Activated naive CD4-positive, alpha-beta T cell treated with anti-CD3 and anti-CD28 coated beads, Interleukin-2, amount 10 ng/mL, durations not matched to agents 7 days and 5 days (primary cell): ENCODE measurements at places on chromosomes 5 and 9.

DNA sequence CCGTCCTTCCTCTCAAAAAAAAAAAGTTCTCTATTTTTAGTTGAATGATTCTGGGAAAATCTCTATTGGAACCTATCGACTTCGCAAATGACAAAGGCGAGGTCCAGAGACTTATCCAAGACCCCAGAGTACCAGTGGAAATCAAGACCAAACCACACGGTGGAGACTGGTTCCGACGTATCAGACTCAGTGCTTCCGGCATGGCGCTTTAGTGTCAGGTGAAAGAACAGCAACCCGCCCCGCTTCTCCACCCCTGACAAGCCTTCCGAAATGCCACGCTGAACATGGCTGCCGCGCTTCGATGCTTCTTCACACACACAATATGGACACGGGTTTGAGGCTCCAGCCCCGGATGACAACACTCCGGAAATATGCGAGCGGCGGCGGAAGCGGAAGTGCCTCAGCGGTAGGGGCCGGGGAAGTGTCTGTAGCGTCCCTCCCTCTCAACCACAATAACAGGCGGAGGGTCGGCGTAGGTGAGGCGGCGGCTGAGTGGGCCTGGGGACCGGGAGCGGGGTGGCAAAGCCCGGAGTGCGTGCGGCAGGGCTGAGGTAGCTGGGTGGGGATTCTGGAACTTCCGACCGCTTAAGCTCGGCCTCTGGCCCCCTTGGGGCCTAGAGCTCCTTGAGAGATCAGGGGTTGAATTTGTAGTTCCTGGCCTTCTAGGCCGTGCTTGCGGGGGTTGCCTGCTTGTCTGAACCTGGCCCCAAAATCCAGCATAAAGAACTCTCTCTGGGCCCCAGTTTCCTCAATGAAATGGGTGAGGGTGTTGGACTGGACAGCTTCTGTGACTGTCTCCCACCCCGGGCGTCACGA is at the start of gene FBXO38:
Gene FBXO38, plus strand, starts transcription at position 395 of the 816 bp plus-strand sequence. CDS start 10,819 bp downstream, outside the sequence.
- peak within 1 kb of the TSS; percentile 97 for H3K27ac ChIP-seq
- H3K27me3 ChIP-seq, result no peaks in the 10 kb centered on the region
- peak; percentile 99 for DNase-seq
- peaks cover 23% of the 10 kb centered on the region for H3K36me3 ChIP-seq

DNA sequence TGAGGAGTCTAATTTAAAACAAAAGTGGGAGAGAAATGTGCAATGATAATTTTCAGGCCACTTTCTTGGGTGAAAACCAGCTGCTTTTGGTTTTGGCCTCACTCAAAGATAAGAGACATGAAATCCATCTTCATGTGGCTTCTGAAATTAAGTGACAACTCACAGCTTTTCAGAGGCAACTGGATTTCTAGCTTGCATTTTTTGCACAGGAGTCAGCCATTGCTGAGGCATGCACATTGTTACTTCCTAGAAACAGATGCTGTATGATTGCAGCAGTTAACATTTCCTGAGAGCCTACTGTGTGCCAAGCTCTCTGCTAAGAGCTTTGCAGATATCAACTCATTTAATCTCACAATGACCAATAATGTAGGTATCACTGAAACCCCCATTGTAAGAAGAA is 562.6 kb downstream of the NR2F1-AS1 start:
- H3K36me3 ChIP-seq, result no peaks in the 10 kb centered on the region
- DNase-seq, result no peak
- H3K27ac ChIP-seq, result no peak overlapping the region
- H3K4me1 ChIP-seq, result no peaks in the 10 kb centered on the region

- no peak for DNase-seq
- no peaks in the 10 kb centered on the region for H3K4me1 ChIP-seq
- no peak overlapping the region for H3K27ac ChIP-seq
- no peak overlapping the region for H3K4me3 ChIP-seq
- H3K27me3 ChIP-seq, result no peaks in the 10 kb centered on the region
Observed at GRCh38 chr5:79346420-79346824, 110.5 kb downstream of the JMY start.

DNA sequence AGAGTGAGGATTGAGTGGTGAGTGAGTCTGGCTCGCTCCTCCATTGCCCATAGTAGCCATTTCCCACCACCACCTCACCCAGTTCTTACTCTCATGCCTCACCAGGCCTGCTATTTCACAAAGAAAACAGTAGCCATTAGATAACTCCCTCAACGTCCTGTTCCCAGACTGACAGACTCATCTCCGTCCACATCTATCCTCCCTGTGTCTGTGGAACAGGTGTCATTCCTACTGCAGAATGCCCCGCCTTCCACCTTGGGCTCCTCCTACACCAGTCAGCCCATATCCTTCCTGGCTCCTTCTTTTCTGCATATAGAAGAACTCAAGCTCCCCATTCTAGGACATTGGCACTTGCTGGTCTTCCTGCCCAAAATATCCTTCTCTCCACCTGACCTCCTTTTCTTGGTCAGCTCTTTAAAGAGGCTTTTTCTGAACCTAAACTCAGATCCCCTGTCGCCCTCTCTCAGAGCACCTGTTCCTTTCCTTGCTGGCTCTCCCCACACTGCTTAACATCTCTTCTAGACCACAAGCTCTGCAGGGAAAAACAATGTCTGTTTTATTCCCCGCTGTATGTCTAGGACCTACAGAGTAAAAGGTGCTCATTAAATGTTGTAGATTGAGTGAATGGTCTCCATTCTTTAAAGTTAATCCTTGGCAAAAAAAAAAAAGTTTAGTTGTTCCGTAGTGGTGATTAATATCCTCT is 3.2 kb downstream of the TNFAIP8 start:
- H3K27me3 ChIP-seq, result no peaks in the 10 kb centered on the region
- H3K4me3 ChIP-seq, result peak overlapping the region; percentile 11
- DNase-seq, result no peak
- peaks cover 96% of the 10 kb centered on the region for H3K4me1 ChIP-seq

DNA sequence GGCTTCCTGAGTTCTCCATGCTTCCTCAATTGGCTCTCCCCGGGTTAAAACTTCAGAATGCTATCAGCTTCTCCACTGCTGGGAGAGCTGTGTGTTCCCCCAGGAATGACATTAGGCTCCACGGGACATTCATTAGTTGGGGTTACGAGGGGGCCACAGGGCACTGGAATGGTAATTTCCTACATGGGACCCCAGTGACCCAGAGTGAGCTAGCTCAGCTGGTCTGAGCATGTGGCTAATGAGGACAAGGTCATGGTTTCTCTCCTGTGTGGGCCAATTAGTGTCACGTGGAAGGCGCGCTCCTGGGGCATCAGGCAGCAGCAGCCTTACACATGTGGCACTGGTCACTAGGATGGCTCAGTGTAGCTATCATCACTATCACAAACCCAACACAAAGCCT is 21.0 kb downstream of the LSM11 start:
- no peaks in the 10 kb centered on the region for H3K36me3 ChIP-seq
- H3K27ac ChIP-seq, result no peak overlapping the region
- H3K4me1 ChIP-seq, result no peaks in the 10 kb centered on the region
- no peak for DNase-seq
- no peak overlapping the region for H3K4me3 ChIP-seq
- H3K27me3 ChIP-seq, result peaks cover 11% of the 10 kb centered on the region

GRCh38 chr5:172844577-172844838 is 10.5 kb downstream of the ERGIC1 start:
- no peak overlapping the region for H3K27ac ChIP-seq
- DNase-seq, result no peak
- no peak overlapping the region for H3K4me3 ChIP-seq
- H3K27me3 ChIP-seq, result no peaks in the 10 kb centered on the region

- H3K4me1 ChIP-seq, result no peaks in the 10 kb centered on the region
- no peak for DNase-seq
- H3K27me3 ChIP-seq, result no peaks in the 10 kb centered on the region
- no peak overlapping the region for H3K27ac ChIP-seq
Observed at GRCh38 chr9:16745359-16745758, 125.1 kb downstream of the BNC2 start.

DNA sequence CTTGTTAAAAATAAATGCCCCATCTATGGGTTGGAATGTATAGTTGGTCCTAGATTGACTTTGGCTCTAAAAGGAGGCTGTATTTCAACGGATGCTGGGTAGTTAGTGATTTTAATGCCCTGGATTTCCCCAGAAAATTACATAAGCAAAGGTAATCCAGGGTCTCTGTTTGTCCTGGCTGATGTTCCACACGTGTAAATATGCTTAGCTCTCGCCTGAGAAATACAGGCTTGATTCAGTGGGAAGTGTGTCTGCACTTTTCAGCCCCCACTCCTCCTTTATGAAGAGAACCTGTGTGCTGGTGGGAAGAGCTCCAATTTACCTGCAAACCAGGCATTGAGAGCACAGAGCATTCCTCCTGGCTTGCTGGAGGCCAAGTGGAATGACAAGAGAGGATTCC is 294.6 kb upstream of the CLINT1 start:
- H3K27ac ChIP-seq, result no peak overlapping the region
- no peaks in the 10 kb centered on the region for H3K27me3 ChIP-seq
- H3K4me1 ChIP-seq, result no peaks in the 10 kb centered on the region

- H3K27me3 ChIP-seq, result peaks cover 8% of the 10 kb centered on the region
- H3K4me1 ChIP-seq, result no peaks in the 10 kb centered on the region
- H3K36me3 ChIP-seq, result no peaks in the 10 kb centered on the region
- no peak overlapping the region for H3K27ac ChIP-seq
Observed at GRCh38 chr5:151903243-151903653, 21.4 kb downstream of the GLRA1 start.

DNA sequence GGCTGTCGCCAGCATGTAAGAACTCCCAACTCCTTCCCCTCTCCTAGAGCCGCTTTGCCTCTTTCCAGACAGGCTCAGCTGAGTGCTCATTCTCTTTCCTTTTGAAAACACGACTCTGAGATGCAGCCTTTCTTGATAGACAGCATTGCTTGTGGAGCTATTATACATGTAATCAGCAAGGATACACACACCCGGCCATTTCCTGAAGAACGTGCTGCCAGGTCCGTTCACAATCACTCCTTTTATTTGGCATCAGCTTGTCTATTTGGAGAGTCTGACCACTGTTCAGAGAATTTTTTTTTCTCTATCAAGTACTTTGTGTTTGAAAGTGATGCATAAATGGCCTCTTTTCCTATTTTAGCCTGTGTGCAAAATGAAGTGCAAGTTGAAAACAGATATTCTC is 328.7 kb downstream of the MARCHF11 start:
- no peak overlapping the region for H3K4me3 ChIP-seq
- H3K4me1 ChIP-seq, result no peaks in the 10 kb centered on the region

DNA sequence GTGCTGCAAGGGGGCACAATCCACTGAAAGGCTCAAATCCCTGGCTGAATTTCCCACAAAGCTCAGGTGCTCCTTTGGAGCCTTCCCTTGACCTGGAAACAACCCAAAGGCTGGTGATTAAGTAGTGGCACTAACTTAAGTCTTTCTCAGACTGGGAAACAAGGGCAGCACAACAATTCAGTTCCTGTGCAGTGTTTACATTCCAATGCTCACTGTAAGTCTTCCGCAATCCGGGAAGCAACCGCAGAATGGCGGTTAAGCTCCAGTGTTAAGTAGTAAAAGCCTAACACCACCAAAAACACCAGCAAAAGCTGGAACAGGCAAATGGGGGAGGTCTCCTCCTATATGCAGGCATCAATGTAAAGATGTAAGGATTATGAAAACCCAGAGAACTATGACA is 117.2 kb downstream of the TRPM3 start:
- H3K4me1 ChIP-seq, result no peaks in the 10 kb centered on the region
- H3K36me3 ChIP-seq, result no peaks in the 10 kb centered on the region
- H3K4me3 ChIP-seq, result no peak overlapping the region
- no peaks in the 10 kb centered on the region for H3K27me3 ChIP-seq
- H3K27ac ChIP-seq, result no peak overlapping the region

DNA sequence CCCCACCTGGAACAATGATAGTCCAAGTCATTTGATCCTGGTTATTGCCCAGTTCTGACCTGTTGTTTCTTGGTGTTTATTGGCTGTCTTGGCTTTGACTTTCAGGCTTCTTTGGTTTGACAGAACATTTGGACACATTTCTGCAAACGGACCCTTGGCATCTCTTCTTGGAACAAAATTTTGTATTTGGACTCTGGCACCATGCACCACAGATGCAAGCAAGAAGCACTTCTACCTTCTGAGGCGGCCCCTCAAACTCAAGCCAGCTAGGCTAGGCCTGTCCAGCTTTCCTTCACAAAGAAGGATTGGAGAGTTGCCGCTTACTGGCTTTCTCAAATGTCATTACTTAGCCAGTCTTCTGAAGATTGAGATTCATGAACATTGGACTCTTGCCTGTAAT is 23.1 kb upstream of the FGF10 start:
- H3K27me3 ChIP-seq, result no peaks in the 10 kb centered on the region
- no peak overlapping the region for H3K27ac ChIP-seq
- H3K4me3 ChIP-seq, result no peak overlapping the region

- no peak overlapping the region for H3K4me3 ChIP-seq
- no peaks in the 10 kb centered on the region for H3K27me3 ChIP-seq
- H3K4me1 ChIP-seq, result peaks cover 17% of the 10 kb centered on the region
Observed at GRCh38 chr5:157750320-157750719, 6.8 kb downstream of the LSM11 start.

GRCh38 chr5:138111937-138112336 is 27.3 kb downstream of the NME5 start:
- H3K27me3 ChIP-seq, result peaks cover 26% of the 10 kb centered on the region
- H3K36me3 ChIP-seq, result no peaks in the 10 kb centered on the region
- no peak for DNase-seq
- H3K27ac ChIP-seq, result no peak overlapping the region
- no peaks in the 10 kb centered on the region for H3K4me1 ChIP-seq
- no peak overlapping the region for H3K4me3 ChIP-seq

DNA sequence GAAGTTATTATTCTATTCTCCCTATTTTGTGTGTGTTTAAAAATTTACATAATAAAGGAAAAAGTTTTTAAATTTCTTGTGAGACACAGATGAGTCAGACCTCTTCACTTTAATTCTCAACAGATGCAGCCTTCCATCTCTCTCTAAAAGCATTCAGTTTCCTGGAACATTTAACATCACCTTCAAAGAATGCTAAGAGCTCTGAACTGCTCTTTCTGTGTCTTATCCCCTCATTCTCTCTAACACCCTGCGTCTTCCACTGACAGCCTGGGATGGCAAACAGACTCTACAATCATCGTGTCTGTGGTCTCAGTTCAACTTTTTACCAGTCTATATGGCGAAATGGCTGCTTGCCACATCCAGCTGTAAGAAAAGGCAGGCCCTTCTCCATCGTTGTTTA is 173.0 kb downstream of the HINT1 start:
- no peak for DNase-seq
- peaks cover 10% of the 10 kb centered on the region for H3K27me3 ChIP-seq
- H3K4me1 ChIP-seq, result peaks cover 2% of the 10 kb centered on the region
- no peak overlapping the region for H3K4me3 ChIP-seq
- no peaks in the 10 kb centered on the region for H3K36me3 ChIP-seq
- no peak overlapping the region for H3K27ac ChIP-seq

DNA sequence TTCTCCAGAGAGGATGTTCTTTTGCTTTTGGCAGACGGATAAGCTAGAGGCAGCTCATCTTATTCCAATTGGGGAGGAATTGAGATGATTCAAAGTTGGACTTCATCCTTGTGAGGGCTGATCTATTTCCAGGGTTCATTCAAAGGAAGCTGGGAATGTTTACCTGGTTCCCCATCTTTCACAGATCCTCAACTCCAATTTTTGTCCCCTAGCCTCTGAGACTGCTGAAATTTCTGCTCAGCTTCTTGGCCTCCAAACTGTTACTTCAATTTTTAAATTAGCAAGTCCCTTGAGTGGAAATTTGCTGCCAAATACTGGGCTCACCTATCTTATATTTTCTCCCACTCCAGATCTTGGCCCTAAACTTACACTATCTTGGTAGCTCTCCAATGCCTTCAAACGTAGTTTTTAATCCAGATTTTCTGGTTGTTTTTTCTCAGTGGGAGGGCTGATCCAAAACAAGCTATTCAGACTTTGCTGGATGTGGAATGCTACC is 93.9 kb upstream of the NEK6 start:
- no peaks in the 10 kb centered on the region for H3K36me3 ChIP-seq
- no peak overlapping the region for H3K27ac ChIP-seq
- H3K27me3 ChIP-seq, result peaks cover 69% of the 10 kb centered on the region
- DNase-seq, result no peak

GRCh38 chr5:25713259-25713658 is 1068.5 kb upstream of the CDH10 start:
- H3K27me3 ChIP-seq, result no peaks in the 10 kb centered on the region
- H3K4me1 ChIP-seq, result no peaks in the 10 kb centered on the region
- H3K4me3 ChIP-seq, result no peak overlapping the region
- no peak for DNase-seq
- no peak overlapping the region for H3K27ac ChIP-seq
